AML-193 (cell line): ENCODE measurements at places on chromosomes 5 and 9.

- no peak for DNase-seq
Observed at GRCh38 chr5:116764941-116765340, 190.3 kb upstream of the SEMA6A start.

GRCh38 chr9:129838707-129839259 is 3.5 kb downstream of the USP20 start:
- peak; percentile 75 for DNase-seq

DNA sequence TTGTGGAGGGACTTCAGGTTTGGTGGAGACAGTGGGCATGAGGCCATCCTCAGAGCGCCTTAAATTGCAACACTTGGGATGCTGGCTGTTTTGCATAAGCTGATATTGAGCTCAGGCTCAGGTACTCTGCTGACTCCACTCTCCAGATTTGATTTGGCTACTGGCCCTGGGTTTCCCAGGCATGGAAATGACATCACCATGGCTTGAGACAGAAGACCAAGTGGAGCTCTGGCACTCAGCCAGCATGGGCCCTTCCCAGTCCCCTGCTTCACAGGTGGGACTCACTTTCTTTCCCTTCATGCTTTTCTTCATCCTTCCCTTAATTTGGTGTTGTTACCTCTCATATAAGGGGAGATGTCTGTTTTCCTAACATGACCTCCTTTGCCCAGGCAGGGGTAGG is 72.0 kb upstream of the IL12B start:
- no peak for DNase-seq

DNA sequence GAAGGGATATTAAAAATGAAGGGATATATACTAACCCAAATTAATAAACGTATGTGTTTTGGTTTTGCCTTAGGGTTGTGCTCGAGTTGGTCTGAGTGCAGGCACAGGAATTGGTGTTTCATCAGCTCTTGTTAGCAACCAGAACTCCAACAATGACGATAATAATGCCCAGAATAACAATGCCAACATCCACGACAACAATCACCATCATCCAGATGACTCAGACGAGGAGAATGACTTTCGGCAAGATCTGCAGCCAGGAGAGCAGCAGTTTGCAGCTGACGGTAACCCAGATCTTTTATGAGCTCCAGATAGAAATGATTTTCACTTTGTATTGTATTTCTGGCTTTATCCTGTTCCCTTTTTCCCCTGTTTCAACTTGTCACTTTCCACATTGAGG is 33.2 kb downstream of the FBXO38 start:
- no peak for DNase-seq

DNA sequence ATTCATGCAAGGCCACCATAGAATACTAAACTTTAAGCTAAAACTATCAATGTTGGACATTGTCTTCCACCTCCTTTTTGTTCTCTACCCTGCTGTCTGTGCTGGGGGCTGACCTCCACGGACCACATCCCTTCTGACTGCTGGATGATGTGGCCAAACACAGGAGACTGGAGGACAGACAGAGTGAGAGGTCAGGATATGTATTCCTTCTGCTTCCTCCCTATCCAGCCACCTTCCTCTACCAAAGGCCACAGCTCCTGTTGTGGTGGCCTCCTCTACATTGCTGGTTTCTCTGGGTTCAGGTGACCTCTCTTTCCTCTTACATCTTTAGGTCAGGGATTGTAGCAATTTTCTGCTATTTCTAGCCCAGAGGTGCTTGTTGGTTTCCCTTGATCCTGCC is 148.1 kb downstream of the ACTBL2 start:
- no peak for DNase-seq

GRCh38 chr9:134825025-134825424 is 55.6 kb upstream of the FCN2 start:
- no peak for DNase-seq

DNA sequence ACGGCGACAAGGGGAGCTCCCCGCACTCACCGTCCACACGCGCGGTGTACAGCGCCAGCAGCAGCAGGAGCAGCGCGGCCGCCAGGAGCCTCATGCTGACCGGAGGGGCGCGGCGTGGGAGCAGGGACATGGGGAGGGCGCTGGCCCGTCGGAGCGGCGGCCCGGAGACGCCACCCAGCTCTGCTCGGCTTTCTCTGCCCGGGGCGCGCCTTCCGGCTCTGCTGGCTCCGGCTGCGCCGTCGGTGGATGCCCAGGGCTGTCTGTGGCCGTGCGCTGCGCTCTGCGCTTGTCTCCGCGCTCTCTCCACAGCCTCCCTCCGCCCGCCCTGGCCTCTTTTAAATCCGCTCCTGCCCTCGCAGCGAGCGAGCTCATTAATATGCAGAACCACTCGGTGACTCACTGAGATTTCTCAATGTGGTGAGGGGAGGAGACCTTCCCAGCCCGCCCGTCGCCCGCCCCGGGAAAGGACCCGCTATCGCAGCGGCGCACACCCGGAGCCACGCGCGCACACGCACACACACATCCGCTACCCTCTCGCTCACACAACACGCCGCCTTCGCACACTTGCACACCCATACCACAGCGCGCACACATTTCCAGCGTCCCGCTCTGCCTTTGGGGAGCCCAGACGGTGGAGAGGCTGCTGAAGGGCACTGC is at the start of gene CXCL14:
CXCL14 (minus strand) TSS at position 307 of the 657 bp plus-strand sequence; CDS start at position 94, 213 bp downstream.
- DNase-seq, result no peak

DNA sequence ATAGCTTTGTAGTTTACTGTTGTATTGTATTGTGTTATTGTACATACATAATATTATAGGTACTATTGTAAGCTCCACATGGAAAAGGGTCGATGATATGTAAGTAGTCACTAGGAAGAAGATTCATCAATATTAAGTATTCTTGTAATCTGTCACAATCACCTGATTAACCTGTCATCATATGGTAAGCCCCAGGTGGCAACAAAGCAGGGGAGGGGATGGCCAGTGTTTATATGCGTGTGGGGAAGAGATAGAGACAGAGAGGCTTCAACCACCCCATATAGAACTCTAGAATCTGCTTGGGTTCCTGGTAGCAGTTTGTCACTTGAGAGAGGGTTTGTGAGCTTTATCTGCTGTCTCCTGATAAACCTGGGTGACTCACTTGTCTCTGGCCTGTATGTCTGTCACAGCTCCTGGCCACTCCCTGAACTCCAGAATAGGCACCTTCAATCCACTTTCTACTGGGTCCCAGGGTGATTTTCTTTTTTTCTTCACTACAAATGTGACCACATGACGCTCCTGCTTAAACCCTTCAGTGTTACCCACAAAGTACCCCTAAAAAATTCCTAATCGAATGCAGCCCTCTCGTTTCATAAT is 48.9 kb upstream of the CPEB4 start:
- DNase-seq, result no peak

GRCh38 chr9:18706648-18707047 is 232.7 kb downstream of the ADAMTSL1 start:
- no peak for DNase-seq

- DNase-seq, result no peak
Observed at GRCh38 chr9:136658849-136659535, 3.7 kb upstream of the EGFL7 start.

DNA sequence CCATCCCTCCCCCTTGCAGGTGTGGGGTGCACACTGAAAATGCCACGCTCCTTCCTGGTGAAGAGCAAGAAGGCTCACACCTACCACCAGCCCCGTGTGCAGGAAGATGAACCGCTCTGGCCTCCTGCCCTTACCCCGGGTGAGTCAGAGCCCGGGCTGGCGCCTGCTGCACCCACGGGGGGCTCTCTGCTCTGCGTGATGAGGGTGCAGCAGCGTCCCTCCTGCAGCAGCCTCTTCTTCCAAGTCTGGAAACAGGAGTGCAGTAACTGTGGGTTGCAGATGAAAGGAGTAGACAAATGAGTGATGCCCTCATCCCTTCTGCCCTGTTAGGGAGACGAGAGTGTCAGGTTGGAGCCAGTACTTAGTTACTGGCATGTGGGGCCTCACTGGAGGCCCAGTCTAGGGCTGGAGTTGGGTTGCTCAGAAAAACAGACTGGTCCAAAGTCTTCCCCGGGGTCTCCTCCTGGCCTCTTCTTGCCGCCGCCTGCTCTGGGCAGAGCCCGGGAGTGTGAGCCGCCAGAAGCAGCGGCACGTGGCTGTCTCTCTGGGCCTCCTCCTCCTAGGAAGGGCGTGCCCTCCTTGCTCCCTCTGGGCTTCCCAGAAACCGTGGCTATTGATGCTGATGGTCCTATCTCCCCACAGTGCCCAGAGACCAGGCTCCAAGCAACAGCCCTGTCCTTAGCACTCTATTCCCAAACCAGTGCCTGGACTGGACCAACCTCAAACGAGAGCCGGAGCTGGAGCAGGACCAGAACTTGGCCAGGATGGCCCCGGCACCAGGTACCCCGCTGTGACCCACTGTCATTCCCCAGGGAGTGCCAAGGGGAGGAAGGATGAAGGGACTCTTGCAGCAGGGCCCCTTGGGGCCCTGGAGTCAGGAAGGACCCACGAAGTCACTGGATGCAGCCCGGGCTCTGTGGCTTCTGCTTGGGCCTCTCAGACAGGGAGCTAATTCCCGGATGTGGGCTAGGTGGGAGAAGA is 8.4 kb downstream of the GFI1B start:
- DNase-seq, result no peak

DNA sequence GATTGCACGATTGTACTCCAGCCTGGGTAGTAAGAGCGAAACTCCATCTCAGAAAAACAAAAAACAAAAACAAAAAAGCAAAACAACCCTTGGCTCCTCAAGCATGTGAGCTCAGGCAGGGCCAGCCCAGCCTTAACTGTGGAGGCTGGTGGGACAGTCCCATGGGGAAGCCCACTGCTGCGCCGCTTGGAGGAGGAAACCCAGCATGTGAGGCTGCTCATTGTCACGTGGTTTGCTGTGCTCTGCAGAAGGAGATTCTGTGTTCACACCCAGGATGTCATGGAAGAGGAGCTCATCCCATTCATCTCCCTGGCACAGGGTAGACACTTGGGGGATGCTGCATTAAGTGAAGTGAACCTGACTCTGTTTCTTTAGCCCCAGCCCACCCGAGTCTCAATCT is 4.0 kb downstream of the ZBED3 start:
- no peak for DNase-seq

- DNase-seq, result no peak
Observed at GRCh38 chr9:89661956-89662717, 57.3 kb downstream of the GADD45G start.

- no peak for DNase-seq
Observed at GRCh38 chr5:104327801-104328200, 765.2 kb upstream of the NUDT12 start.

DNA sequence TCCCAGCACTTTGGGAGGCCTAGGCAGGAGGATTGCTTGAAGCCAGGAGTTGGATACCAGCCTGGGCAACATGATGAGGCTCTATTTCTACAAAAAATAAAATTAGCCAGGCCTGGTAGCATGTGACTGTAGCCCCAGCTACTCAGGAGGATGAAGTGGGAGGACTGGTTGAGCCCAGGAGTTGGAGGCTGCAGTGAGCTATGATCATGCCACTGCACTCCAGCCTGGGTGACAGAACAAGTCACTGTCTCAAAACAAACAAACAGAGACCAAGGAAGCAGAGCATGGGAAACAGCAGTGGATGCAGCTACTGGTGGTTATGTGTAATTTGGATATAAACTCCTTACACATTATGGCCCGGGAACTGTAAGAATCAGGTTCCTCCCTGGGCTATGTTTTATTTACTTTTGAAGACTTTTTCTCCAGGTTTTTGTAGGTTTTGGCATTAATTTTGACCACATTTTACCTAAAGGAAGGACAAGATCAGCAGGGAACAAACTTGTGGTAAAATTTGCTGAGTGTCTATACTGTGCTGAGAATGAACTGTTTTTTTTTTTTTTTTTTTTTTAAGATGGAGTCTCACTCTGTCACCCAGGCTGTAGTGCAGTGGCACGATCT is 8.3 kb downstream of the KIF2A start:
- no peak for DNase-seq

DNA sequence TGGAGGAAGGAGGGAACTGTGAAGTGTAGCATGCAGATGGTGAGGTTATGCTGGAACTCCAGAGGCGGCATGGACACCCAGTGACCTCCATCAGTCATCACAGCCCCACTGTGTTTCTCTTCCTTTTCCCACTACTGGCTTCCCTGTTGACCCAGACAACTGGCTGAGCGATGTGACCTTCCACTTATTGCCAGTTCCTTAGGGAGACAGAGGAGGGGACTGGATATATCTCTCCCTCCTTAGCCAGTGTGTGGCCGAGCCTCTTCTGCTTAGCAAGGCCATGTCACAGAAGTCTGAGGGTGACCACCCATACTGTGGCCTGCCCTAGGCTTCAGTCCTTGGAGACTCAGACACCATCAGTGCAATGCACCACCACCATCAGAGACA is 3.0 kb upstream of the PHYKPL start:
- no peak for DNase-seq

- DNase-seq, result no peak
Observed at GRCh38 chr5:891117-891836, 1.3 kb downstream of the BRD9 start.

- no peak for DNase-seq
Observed at GRCh38 chr5:64838803-64839202, 70.1 kb downstream of the CWC27 start.

GRCh38 chr9:82488313-82489200 is 500.0 kb downstream of the SPATA31D1 start:
- DNase-seq, result no peak

GRCh38 chr9:94912700-94913249 is 186.3 kb downstream of the AOPEP start:
- DNase-seq, result no peak

GRCh38 chr5:24505258-24505657 is 139.5 kb downstream of the CDH10 start:
- DNase-seq, result no peak

DNA sequence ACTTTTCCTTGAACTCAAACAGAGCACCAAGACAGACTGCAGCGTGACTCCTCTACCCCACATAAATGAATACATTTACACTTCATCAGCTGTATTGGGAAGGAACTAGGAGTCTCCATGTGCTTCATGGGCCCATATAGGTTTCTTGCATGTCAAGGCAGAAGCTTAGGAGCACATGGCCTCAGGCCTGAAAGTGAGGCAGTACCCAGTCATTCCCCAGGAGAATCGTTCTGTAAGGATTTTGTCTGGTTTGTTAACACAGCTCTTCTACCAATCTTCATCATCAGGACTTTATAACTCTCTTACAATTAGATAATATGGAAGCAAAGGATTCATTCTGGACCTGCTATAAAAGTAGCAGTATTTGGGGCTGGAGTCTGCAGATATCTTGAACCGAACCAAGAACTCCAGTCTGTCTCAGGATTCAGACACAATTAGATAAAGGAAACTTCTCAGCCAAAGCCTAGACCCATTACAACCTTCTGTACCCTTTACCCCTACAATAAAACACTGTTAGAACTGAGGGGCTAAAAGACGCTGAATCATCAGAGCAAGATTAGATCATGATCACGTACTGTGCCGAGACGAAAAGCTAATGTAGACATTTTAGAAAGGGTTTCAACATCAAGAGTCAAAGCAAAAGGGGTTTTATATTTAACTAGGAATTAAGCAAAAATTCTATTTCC is 385.5 kb upstream of the SLC30A5 start:
- no peak for DNase-seq

DNA sequence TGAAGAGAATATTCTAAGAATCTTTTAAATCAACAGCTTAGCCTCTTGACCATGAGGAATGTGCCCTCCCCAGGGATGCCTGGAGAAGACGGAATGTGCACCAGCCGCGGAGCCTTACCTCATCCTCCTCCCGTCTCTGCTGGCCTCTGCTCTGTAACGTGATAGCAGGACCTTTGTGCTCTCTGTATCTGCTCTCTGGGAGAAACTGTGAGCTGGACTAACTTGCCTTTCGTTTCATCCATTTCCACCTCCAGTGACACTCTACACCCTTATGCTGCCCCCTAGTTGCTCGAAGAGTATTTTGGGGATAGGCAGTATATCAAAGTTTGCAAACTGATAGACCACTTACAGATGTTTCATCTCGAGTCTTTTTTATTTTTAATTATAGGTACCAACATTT is 141.4 kb downstream of the NPR3 start:
- DNase-seq, result no peak

- DNase-seq, result no peak
Observed at GRCh38 chr5:142222866-142223558, 101.8 kb downstream of the SPRY4 start.
